ENCODE measurements at places on chromosomes 11 and 22.

GRCh38 chr11:134878785-134879184 lies 466.7 kb upstream of the B3GAT1 start:
- no peak for DNase-seq

DNA sequence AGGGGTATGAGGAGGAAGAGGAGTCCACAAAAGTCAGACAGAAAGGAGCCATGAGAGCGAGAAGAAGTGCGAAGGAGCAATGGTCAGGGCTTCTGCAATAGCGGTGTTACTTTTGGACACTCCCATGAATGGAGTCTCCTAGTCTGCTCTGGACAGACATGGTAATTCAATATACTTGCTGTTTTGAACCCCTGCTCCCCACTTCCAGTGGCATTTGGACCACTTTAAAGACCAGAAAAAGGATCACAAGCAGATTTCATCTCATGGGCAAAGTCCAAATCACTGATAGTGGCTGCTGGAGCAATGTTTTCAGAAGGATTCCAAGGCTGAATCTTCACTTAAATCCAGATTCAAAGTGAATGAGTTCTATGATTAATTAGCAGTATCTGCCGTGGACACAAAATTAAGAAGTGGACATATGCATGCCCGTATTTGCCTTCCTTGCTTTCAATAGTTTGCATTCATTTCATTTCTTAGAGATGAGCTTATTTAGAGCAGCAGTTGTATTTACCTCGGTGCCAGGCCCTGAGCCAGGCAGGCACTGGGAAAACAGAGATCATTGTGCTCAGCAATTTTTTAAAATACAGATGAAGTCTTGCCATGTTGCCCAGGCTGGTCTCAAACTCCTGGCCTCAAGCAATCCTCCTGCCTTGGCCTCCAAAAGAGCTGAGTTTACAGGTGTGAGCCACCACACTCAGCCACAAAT lies 72.0 kb downstream of the SLC1A2 start:
- DNase-seq: no peak

DNA sequence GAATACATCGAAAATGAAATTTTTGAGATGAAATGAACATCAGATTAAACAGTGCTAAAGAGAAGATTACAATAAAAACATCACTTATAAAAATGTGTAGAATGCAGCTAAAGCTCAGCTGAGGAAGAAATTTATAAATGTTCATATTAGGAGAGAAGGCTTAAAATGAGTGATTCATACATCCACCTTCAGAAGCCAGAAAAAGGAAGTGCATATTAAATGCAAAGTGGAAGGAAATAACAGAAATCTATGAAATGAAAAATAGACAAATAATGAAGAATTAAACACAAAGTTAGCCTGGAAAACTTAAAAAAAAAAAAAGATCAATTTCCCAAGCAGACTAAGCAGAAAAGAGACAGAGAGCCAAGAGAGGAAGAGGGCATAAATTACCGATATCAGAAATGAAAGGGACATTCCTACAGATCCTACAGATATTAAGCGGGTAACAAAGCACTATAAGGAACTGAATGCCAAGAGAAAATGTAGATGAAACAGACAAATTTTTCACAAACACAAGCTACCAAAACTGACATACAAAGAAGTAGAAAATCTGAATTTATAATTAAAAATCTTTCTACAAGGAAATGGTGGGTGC lies 7.2 kb upstream of the MOB2 start:
- DNase-seq: no peak

GRCh38 chr11:127451861-127452260 lies 451.3 kb upstream of the KIRREL3 start:
- no peak for DNase-seq

DNA sequence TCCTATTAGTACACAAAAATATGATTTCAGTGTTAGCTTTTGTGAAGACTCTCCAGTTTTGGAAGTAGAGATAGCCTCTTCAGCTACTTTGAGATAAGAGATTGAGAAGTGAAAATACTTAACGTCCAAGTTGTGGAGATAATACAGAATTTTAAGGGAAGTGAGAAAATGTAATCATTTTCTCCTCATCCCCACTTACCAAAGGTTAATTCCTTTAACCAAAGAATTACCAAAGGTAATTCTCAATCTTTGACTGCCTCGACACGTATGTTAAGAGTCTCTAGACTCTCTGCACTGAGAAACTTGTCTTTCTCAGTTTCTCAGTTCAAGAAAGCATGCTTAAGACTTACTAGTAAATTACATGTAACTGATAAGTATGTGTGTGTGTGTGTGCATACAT lies 15.3 kb downstream of the C11orf54 start:
- DNase-seq: no peak

DNA sequence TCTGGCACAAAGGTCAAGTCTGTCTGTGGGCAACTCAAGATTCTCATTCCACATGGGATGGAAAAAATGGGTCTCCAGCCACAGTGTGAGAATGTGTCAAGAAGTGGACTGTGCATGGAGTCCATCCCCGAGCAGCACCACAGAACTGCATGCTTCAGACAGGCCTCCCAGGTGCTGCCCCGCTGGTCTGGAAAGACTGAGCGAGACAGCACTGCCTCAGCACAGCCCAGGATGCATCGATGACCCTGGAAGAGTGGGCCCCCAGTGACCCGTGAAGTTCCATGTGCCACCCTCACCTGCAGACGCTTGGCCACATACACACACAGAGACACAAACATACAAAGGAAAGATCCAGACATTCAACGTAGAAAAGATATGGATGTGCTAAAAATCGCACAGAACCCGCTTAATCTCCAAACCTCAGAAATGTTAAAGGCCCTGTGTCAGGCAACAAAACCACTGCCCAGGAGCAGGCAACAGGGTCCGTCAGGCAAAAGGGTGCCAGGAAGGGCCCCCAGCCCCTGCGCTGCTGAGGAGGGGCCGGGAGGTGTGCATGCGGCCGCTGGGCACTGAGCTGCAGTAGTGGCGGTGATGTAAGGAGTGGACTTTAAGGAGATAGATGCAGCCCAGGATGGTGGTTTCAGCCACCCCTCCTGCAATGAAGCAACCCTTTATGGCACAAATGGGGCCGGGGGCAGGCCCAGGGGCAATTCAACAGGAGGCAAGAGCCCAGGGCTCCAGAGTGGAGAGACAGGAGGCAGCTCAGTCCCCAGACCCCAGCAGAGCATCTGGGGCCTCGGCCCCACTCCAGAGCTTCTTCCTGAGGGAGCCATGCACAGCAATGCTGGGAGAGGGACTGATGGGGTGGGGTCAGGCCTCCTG lies 84.7 kb downstream of the DGCR2 start:
- no peak for DNase-seq

DNA sequence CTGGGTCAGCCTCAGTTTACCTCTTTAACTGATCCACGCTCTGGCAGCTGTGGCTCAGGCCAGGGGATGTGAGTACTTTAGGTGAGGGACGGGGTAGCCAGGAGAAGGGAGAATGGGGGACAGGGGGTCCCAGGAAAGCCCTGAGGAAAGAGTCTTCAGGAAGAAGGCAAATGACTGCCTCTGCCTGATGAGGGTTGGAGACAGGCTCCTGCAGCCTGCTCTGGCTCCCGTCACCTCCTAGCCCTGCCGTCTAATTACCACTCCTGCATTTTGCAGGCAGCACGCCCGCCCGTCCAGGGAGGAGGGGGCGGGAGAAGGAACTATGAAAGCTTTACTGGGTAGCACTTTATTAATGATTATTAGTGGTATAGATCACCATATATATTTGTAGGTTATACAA lies 116.6 kb downstream of the CEP164 start:
- DNase-seq: no peak

DNA sequence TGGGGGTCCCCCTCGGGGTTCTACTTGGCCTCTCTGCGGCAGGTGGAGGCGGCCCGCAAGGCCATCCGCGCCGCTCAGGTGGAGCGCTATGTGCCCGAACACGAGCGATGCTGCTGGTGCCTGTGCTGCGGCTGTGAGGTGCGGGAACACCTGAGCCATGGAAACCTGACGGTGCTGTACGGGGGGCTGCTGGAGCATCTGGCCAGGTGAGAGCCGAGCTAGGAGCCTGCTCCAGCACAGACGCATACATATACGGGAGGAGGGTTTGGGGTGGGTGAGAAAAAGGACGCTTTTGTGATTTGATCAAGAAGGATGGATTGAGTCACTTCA lies 415 bp downstream of the CENATAC start:
- DNase-seq: no peak

DNA sequence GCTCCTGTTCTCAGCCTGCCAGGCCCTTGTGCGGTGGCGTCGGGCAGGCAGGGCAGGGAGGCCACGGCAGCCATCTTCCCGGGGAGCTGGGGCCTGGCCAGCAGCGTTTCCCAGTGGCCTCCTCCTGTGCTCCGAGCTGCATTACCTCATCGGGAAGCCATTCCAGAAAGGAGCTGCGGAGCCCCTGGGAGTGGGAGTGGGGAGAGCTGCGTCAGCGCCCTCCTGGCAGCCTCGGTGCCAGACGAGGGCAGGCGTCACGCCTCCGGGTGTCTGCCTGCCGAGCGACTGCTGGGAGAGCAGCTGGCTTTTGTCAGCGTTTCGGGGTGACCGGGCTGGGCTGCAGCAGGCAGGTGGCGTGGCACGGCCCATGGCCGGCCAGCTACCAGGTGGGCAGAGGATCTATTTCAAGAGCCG lies 30.9 kb upstream of the WNT7B start:
- no peak for DNase-seq

GRCh38 chr22:34243023-34243422 lies 322.7 kb upstream of the LARGE1 start:
- no peak for DNase-seq

GRCh38 chr11:101553891-101554292 lies 29.9 kb downstream of the TRPC6 start:
- DNase-seq: no peak

- DNase-seq: no peak
Measured at GRCh38 chr22:19167106-19167869, 11.2 kb downstream of the SLC25A1 start.

DNA sequence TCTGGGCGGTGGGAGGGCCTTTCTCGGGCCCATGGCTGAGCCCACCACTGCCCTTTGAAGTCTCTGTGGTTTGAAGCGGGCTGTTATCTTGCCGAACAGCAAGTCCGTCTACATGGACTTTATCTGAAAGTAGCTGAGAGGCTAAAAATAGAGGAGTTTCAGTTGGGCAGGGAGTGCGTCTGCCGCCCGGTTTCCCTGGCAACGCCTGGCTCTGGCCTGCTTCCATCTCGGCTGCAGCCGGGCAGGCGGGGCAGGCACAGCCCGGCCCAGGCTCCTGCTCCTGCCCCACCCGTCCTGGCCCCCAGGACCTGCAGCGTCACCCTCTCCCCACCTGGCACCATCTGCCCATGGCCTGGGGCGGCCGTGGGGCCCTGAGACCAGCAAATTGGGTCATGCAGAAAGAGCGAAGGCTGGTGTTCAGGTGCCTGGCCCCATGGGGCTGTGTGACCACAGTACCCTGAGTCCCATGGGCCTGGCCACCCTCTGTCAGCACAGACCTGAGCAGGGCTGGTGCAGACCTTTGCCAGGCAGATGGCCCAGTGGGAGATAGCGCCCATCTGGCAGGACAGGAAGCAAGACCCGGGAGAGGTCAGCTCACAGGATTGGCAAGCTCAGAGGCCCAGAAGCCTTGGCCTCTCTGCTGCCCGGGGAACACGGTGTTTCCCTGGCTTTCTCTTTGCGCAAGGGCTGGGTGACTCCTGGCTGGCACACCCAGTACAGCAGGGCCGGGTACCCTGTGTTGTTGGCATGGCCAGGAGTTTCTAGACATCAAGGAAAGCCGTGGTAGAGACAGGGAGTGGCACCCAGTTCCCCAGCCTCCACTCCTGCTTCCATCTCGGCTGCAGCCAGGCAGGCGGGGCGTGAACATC lies 79.1 kb upstream of the KCNQ1OT1 start:
- DNase-seq: no peak

- DNase-seq: no peak
Measured at GRCh38 chr11:6727971-6728760, 43.6 kb downstream of the OR2AG2 start.

DNA sequence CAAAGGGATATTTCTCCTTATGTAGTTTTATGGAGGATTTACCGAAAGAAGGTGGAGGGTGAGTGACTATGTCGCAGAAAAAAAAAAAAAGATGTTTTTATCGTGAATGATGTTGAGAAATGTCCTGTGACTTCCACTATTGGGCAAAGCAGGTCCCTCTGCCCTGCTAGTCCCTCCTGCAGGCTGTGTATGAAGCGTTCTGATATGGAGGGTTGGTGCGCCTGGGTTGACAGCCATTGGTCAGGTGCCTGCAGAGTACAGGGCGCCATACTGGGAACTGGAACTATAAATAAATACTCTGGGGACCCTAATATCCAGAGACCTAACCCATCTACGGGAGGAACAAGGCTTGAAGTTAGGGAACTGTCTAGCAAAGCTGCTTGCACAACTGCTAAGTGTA lies 1.5 kb downstream of the IL17RA start:
- no peak for DNase-seq

DNA sequence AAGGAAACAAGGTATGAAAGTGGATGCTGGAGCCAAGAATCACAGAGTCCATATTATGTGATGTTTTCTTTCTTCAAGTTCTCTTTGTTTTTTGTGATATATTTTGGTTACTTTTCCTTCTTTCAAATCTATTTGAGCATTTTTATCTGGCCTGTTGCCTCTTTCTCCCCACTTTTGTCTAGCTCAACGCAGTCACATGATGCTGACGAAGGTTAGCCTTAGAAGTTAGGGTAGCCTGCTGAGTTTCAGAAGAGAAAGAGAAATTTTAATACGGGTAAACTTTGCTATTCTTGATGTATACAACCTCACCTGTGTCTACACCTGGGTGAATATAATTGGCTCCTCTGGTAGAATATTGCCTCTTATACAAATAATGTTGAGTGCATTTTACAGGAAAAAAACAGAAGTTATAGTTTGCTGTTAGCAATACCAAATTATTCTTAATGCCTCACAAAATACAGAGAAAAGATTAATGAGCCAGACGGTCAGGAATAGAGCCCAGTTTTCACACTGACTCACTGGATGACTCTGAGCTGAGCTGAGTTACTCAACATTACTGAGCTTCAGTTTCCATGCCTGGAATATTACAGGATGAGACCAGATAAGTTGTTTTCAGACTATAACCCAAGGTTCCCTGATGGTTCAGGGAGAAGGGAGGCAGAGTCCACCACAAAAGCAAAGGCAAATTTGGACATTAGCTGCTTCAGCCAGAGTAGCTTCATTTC lies 161.6 kb upstream of the BDNF start:
- DNase-seq: no peak

- no peak for DNase-seq
Measured at GRCh38 chr22:25492841-25493734, 71.4 kb upstream of the GRK3 start.

DNA sequence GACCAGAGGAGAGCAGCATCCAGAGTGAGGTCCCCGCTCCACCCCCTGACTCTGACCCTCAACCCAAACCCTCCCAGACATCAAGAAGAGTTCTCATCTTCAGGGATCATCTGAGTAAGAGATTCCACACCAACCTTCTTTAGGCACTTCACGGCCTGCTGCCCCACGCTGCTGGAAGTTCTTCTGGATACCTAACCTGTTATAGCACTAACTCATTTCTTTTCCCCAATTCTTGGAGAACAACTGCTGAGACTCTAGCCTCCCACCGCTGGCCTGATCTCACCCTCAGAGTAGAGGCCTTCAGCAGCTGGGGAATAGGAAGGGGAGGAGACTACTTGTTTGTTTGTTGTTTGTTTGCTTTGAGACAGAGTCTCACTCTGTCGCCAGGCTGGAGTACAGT lies 7.3 kb downstream of the TMPRSS13 start:
- no peak for DNase-seq

Measured in effector memory CD4-positive, alpha-beta T cell (primary cell).